ENCODE measurements at places on chromosomes 5 and 9.

- no peak for DNase-seq
Observed at GRCh38 chr5:21254161-21254560, 1266.2 kb upstream of the CDH18 start.

GRCh38 chr5:139605887-139606286, 42.3 kb upstream of the CXXC5 start:
- no peak for DNase-seq

DNA sequence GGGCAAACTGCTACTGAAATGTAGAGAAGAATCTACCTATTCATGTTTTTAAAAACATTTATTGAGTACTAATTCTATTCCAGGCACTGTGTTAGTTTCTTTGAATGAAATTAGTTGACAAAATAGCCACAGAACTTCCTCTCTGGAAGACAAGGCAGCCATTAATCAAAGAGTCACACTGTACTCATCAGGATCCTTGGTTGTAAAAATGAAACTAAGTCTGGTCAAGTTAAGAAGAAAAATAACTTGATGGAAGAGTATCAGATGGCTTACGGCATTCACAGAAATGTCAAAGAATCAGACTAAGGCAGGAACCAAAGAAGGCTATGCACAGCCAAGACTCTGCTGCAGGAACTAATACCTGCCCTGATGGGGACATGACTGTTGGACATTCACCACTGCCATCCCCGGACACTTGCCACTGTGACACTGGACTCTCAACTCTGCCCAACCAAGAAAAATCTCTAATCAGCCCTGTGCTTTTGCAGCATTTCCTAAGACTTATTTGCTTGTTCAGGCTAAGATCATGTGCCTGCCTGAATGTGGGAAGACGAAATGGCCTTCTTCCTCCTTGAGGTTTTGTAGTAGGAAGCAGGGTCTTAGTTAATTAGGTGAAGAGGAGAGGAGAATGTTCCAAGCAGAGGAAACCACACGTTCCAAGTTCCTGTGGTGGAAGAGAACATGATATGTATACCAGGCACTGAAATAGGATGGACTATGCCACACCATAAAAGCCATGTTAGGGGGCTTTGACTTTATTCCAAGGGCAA, 23.3 kb upstream of the NDUFB6 start:
- DNase-seq, result no peak

DNA sequence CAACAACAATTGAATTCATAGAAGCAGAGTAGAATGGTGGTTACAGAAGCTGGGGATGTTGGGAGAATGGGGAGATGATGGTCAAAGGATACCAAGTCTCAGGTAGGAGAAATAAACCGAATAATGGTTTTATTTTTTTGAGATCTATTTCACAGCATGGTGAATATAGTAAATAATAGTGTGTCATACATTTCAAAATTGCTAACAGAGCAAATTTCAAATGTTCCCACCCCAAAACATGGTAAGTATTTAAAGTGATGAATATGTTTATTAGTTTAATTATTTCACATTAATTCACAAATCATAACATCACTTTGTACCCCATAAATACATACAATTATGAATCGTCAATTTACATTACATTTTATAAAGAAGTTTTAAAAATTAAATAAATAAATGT, 72.7 kb upstream of the ATG10 start:
- no peak for DNase-seq

DNA sequence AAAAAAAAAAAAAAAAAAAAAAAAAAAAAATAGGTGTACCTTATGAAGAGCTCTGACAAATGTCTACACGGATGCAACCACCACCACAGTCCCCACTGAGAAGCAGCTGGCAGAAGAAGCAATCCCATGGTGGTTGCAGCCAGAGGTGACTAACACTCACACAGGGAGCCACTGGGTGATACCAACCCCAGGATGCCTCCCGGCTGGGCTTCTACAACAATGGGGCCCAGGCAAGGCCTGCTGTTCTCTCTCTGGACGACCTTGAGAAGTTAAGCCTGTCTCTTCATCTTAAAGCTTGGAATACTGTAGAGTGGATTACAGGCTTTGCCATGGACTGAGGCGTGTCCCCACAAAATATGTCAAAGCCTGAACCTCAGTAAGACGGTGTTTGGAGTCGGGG, 104.1 kb downstream of the ROR2 start:
- DNase-seq, result no peak

DNA sequence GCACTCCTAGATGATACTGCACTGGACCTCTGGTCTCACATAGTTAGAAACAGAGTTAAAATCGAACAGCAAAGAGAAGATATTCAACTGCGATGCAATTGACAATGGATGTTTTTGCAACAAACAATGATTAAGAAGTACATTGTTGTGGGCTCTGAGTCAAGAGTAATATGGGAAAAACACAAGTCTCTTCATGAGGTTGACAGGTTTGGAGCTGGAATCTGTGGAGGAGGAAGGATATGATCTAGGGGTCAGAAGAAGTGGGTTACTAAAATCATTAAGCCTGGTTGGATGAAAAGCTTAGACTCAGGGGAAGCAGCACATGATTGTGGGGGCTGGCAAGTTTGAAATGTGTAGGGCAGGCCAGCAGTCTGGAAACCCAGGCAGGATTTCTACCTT, 53.1 kb downstream of the PDCD1LG2 start:
- DNase-seq, result no peak

DNA sequence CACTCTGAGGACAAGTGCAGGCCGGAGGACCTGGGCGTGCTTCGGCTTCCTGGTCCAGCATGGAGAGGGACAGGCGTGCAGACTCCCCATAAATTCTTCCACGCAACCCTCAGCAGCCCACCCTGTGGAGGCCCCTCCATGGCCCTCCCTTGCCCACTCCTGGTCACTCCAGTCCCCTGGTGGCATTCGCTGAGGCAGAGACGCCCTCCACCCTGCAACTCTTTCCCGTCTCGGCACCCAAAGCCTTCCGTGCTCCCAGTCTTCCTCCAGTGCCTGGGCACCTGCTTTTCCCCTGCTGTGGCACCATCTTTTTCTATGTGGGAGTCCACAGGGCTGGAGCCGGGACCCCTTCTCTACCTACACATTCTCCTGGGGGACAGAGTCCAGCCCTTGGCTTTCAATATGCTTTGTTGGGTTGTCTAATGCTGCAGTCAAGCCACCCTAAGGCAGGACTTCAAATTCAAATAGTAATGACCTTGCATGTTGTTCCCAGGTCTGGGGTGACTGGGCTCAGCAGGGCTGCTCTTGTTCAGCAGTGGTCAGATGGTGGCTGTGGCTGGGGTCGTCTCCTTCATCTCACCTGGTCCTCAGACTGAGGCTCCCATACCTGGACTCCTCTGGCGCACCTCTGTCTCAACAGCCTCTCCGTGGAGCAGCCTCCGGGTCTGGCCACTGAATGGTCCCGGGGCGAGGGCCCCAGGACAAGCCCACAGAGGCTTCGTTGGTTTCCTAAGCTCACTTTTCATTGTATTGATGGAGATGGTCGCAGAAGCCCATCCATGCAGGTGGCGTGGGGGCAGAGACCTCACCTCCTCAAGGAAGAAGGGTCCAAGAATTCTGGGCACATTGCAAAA, 15.2 kb downstream of the MRPL36 start:
- no peak for DNase-seq

DNA sequence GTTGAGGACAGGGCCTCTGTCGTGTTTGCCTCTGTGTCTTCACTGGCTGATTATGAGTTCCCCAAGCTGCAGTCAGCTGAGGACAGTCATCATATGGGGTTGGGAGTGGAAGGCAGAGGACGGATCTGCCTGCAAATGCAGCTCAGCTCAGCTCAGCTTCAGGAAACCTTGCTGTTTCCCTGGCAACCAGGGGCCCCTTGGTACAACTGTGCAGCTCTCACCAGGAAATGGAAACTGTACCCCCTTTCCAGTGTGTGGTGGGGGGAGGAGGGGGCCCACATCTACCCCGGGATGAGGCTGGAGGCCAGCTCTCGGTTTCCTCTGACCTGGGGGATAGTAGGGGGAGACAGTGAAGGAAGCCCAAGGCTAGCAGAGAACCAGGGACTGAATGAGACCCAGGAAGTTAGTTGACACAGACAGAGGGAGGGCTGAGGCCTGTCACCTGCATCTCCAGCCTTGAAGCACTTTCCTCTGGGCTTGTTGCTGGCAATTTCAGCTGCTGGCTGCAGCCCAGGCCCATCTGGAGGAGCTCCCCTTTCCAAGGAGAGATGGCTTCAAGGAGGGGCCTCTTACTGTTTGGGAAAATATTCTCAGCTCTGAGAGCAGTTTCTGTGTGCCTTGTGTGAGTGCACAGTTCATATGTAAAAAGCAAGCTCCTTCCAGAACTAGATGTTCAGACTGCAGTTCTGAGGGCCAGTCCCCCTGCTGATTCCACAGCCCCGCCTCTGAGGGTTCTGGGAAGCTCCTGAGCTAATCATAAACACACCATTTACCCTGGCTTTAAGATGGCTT, 6.9 kb downstream of the ANXA6 start:
- no peak for DNase-seq

- DNase-seq, result no peak
Observed at GRCh38 chr5:1648806-1649205, 125.0 kb upstream of the LPCAT1 start.

GRCh38 chr5:63053019-63053638, 474.5 kb downstream of the LRRC70 start:
- no peak for DNase-seq

- DNase-seq, result no peak
Observed at GRCh38 chr5:101520417-101520816, 617.3 kb upstream of the ST8SIA4 start.

GRCh38 chr5:92841604-92842155, 739.3 kb downstream of the NR2F1-AS1 start:
- DNase-seq, result no peak

DNA sequence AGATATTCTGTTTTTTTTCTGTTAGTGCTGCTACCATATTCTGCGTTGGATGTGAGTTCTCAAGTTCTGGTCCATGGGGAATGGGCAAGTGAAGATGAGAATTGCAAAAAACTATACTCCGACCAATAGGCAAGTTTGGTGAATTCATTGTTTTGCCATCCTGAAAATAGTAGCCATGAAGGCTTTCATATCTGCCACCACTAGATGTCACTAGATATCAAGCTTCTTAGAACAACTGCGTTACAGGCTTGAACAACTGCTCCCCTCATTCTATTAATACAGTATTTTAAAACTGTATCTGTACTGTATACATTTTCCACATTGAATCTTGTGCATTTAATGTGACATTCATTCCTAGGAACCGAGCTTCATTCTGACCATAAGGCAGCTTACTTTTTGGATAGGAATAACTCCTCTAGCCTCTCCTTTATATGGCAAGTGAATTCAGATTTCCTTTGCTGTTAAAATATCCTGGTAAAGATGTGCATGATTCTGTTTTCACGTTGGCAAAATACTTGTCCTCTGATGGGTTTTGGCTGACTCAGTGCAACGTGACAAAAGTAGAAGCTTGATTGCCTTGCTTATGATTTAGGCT, 163.6 kb downstream of the SREK1 start:
- DNase-seq, result peak; percentile 75

GRCh38 chr5:132466433-132467286, 23.9 kb downstream of the IRF1 start:
- no peak for DNase-seq

DNA sequence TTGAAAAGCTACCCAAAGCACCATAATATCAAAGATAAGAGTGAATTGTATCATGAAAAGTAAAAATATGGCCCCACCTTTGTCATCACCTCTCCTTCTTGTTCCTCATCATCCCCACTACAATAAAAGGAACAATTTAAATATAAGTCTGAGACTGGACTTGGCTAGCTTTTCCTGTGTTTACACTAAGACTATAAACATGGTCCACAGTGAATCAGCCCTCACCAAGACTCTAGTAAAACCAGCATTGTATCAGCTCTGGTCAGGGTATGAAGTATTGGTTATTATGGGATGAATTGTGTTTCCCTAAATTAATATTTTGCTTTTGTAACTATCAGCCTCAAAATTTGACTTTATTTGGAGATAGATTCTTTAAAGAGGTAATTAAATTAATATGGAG, 105.4 kb downstream of the SLC25A46 start:
- DNase-seq, result no peak

DNA sequence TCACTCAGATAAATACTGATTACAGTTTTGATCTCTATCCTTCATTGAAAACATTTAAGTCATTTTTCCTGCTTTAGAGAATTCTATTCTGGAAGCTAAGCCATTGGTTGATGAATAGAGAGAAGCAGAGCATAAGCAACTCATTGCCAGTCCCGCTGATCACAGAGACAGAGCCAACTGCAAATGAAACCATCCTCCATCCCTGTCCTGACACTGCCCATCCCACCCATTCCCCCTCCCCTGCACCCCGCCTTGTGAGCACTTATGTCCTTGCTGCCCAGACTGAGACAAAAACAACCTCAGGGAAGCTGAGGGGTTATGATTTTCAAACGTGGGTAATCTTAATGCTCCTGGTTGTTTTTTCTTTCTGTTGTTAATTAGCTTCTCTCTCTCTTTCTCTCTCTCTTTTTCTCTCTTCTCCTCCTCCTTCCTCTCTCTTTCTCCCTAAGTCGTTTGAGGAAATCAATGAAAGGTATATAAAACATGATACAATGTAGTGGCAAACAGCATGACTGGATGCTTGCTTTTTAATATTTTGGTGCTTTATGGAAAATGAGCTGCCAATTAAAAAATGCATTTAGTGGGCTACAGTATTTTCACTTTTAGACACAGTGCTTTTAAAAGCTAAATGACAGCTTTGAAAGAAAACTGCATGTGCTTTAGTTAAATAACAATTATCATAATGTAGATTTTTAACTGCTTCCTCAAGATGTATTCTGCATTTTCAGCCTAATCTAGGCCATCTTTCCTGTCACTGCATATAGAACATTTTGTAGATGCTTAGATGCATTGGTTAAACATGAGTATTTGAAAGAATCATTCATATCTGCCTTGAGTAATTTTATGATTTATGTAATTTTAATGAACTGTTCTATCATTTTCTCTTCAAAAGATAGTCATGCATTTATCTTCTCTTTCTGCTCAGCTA, 57.3 kb downstream of the CMYA5 start:
- no peak for DNase-seq

DNA sequence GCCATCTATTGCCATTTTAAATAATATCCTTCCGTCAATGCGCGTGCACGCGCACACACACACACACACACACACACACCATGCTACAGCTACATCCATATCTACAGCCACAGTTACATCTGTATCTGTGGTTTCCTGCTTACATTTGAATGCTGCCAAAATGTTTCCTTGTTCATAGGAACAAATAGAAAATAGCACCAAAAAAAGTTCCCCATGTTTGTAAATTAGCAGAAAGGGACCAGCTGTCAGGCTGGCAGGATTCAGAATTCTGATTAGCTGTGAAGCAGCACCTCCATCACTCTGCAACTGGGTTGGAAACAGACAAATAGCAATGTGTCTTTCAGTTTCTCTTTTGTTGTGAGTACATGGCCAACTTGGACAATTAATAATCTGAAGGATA, 601.5 kb downstream of the IRX1 start:
- no peak for DNase-seq

DNA sequence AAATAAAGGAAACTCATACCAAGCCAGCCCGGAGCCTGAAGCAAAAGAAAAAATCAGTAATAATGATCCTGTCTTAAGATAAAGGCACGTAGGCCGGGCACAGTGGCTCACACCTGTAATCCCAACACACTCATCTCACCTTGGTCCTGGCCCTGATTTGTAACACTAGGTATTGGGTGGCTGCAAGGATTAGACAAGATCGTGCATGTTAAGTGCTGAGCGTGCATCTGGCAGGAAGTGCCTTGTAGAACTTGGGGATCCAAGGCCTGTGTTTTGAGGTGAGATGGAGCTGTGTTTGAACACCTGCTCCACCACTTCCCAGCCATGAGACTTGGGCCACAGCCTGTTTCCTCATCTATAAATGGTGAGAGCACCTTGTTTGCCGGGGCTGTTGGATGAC, 41.5 kb downstream of the SPRY4 start:
- no peak for DNase-seq

- DNase-seq, result no peak
Observed at GRCh38 chr5:1547655-1548054, 23.9 kb upstream of the LPCAT1 start.
